A549 (cell line): ENCODE measurements at places on chromosomes 2 and 18. TPM values are rescaled to one million over a fixed set of nuclear protein-coding genes. Genes with fewer than 3 reads are reported as not detected.

DNA sequence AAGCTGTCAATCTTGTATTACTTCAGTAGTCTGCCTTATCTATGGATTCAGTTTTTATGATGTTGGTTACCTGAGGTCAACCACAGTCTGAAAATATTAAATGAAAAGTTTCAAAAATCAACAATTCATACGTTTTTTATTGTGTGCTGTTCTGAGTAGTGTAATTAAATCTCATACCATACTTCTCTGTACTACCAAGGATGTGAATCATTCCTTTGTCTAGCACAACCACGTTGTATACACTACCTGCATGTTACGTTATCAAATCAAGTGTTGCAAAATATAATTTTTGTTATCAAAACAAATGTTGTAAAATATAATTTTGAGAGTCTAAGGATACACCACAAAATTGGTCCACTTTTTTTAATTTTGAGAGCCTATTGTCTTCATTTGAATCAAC lies 590.2 kb upstream of the SETBP1 start:
- DNase-seq = no peak

DNA sequence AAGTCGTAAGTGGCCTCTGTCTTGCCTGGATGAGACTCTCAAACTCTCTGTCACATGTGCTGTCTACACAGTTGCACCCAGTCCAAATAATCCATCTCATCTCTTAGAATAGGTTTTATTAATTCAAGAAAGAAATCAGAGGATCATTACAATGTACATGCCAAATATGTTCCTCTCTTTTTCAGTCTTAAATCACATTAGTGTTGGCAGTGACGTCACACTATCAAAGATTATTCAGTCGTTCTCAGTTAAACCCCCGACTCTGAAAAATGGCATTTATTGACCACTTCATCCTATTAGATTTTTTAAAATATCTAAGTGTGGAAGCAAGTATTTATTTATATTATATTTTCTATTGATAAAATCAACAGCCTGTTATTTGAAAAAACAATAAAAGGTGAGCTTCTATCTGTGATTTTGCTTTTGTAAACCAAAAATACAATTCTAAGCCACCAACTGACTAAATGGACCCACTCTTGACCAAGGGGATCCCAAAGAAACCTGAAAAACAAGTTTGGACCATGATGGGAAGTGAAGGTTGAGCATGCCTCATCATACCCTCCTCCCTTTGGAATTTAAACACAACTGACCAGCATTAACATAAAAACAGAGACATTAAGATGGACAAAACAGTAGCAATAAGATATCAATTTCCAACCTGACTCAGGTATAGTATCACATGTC lies 1894.4 kb upstream of the LRRTM1 start:
- DNase-seq = no peak

C2orf78 gene
- not detected in 3 replicates for polyA plus RNA-seq

C2orf74 gene
- 41.8 to 44.5 TPM (median 43.6 TPM) in 3 replicates for polyA plus RNA-seq

TSPYL6 gene
- not detected in 3 replicates for polyA plus RNA-seq

GRCh38 chr2:98269274-98269673 lies 77.0 kb upstream of the CNGA3 start:
- DNase-seq = peak; percentile 44

- DNase-seq = no peak
Measured at GRCh38 chr2:234994438-234995321, 42.9 kb downstream of the SH3BP4 start.

DNA sequence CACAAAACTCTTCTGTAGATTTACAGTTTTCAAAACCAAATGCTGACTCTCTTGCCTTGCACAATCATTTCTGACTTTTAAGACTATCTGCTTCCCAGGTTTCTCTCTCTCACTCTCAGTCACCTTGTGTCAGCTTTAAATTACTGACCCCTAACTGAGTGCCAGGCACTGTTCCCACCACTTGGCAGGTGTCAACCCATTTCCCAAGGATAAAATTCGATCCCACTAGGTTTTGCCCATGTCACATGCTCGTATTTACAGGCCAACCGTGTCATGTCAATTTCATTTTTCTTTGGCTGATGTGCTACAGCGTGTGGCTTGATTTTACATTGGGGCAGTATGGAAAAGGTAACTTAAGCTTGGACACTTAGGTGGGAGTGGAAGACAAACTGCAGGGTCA lies 26.1 kb upstream of the LMAN1 start:
- DNase-seq = no peak

DNA sequence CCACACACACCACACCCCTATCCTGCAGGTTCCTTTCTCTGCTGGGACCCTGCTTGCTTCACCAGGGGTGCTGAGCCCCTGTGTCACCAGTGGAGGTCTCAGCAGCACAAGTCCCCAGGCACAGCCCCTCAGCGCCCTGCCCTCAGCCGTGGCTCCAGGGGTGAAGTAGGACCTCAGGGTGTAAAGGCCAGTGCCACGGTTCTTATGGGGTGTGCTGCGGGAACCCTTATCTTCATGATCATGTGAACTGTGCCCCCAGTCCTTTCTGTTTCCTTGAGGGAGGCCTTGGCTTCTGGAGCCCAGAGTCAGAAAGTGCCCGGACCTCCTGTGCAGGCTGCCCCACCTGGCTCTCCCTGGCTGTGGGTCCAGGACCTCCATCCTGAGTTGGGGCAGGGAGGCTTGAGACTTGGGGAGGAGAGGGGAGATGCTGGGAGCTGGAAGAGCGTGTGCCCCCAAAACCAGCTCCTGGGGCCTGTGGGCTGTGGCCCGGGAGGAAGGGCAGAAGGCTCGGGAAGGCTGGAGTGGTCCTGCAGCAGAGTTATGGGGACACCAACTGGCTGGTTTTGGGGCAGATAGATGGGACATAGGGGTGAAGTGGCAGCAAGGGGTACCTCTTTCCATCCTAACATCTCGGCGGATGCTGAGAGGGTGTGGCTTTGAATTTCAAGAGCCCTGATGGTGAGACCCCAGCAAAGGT lies 20.2 kb upstream of the KLF11 start:
- DNase-seq = no peak

- no peak for DNase-seq
Measured at GRCh38 chr2:85797263-85797660, 43.5 kb downstream of the ATOH8 start.

XDH gene
- polyA plus RNA-seq = 0.71 to 1.0 TPM (median 0.88 TPM) in 3 replicates

DNA sequence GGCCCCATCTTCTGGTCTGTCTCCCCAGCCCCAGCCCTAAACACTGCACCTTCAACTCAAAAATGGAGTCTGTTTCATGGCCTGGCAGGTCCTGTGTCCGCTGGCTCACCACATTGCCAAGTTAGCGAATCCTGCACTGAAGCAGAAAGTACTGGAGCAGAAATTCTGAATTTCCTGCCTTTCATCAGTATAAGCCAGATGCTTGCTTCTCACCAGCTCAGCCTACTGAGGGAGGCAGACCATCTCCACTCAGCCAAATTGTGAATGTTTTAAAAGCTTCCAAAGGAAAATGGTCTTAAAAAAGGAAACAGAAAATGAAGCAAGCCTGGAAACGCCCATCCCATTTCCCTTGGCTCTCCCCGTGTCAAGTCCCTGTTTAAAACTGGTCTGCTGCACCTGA lies 157.8 kb downstream of the C1D start:
- DNase-seq = no peak

DNA sequence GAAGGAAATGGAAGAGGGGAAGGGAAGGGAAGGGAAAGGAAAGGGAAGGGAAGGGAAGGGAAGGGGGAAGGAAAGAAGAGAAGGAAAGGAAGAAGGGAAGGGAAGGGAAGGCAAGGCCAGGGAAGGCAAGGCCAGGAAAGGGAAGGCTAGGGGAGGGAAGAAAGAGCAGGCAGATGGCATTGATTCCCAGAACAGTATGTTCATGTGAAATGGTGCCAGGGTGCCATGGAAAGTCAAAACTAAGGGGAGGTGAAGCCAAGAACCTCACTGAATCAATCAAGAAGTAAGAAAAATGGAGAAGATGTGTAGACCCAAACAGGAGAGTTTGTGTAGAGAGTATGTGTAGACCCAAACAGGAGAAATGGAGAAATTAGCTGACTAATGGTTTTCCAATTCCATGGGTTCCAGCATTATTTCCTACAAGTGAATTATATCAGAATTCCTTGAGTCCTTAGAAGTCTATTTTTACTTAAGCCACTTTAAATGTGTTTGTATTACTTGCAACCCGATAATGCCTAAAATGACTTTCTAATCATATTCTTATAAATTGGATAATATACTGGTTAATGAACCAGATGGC lies 367.6 kb downstream of the TXNL1 start:
- DNase-seq = no peak

DNA sequence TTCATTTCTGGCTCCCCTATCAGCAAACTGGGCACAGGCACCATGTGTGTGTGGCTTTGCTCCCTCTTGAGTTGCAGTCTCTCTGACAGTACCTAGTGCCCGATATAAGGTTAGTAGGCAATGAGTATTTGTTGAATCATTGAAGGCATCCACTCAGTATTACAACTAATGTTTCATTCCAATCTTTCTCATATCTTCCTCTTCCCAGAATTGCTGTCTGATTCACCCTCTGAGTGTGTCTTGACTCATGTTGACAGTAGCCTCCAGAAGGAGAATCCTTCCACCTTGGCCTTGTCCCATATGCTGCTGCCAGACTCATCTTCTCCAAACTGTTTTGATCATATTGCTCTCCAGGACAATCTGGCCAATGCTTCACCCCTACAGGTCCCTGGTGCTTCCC lies 202.5 kb downstream of the LRRTM1 start:
- no peak for DNase-seq

GRCh38 chr2:202720226-202720625 lies 85.5 kb downstream of the FAM117B start:
- no peak for DNase-seq

GRCh38 chr2:54176577-54176976 lies 61.2 kb downstream of the ACYP2 start:
- peak; percentile 42 for DNase-seq

DNA sequence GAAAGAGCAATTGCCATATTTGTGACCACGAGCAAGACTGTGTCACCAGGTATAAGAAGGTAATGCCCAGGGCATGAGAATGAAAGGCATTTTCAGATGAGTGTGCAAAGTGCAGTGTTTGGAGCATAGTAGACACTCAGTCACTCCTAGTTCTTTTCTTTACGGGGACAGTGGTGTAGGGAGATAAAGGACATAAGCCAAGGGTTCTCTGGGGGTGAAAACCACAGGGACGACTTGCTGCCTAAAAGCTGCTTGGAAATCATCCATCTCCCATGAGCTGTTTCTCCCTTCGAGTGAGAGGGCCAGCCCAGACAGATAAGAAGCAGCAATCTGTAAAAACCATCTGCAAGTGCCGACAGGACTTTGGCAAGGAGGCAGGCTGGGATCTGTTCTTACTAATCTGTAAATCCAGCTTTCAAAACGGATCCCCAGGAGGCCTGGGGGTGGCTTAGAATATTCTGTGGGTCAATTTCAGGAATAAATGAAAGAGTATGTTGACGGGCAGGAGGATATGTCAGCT lies 221.6 kb downstream of the LPIN1 start:
- no peak for DNase-seq

ABCG5 gene
- polyA plus RNA-seq = not detected in 3 replicates

GRCh38 chr2:72915907-72916742 lies 1.2 kb upstream of the EMX1 start:
- peak; percentile 67 for DNase-seq

DNA sequence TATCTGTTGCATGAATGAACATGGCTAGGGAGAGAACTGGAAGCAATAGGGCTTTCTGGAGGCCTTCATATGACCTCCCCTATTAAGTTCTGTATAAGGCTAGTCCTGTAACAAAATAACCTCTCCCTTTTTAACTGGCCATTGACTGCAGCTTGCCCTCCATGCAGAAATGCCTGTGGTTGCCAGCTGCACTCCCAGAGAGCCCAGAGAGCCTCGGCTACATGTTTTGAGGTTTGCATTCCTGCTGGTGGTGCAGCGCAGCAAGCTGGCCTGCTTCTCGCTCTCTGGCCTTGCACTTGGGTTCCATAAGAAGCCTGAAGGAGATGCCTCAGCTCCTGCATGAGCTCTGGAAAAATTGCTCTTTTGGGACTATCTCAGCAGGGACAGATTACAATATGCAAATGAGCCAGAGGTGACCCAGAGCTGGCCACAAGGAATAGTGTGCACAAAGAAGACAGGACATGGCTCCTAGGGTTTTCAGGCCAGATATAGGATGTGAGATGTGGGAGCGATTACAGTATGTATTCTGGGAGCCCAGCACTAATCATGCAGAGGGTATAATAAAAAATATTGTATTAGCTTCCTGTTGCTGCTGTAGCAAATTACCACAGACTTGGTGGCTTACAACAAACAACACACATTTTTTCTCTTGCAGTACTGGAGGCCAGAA lies 186.7 kb downstream of the INSIG2 start:
- no peak for DNase-seq

GRCh38 chr18:47151439-47151838 lies 1.1 kb upstream of the HDHD2 start:
- DNase-seq = no peak

MC5R gene
- polyA plus RNA-seq = not detected in 3 replicates

DNA sequence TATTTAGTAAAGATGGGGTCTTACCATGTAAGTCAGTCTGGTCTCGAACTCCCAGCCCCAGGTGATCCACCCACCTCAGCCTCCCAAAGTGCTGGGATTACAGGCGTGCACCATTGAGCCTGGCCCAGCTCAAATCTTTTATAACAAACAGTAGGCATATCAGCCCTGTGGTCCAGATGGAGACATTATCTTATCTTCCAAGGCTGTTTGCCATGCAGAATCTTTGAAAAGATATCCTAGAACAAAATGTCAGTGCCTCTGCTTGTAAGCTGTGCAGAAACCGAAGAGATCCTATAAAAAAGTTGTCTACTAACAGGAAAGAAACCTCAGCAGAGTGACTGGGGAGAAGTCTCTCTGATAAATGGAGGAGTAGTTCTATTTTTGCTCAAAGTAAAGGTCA lies 142.1 kb downstream of the PTH2R start:
- no peak for DNase-seq

- peak; percentile 50 for DNase-seq
Measured at GRCh38 chr2:236562434-236562833, 7.2 kb upstream of the ACKR3 start.

DNA sequence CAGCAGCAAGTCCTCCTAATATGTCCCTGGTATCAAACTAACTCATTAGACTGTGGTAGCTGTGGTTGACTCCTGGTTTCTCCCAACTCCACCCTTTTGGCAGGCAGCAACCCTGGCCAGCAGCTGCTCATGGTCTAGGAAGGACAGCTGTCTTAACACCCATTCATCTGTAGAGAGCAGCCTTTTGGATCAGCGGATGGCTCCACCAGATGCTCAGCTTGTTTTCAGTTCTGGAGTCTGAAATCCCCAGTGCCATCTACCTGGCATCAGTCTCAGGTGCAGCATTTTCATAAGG lies 100.5 kb downstream of the SPOPL start:
- DNase-seq = no peak

CPO gene
- 0.13 to 0.18 TPM (median 0.14 TPM) in 3 replicates for polyA plus RNA-seq

DNA sequence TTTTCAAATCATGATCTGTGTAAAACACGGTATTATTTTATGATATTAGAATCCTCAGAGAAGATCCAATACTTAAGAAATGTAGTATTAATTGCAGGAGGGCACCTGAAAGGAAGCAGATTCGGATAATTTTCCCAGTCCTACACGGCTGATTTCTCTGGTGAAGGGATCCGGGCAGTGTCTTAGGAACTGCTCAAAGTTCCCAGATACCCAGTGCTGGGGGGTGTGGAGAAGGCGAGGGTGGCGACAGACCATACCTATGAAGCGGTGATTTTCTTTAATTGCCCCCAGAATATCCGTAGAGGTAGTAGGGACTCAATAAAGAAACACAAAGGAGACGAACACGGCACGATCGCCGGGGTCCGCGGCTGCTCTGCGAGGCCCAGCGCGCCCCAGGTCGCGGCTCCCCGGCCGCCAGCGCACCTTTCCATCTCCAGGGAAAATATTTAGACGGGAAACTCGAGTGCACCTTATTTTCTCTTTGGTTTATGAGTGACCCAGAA lies 1.4 kb upstream of the SOX11 start:
- DNase-seq = no peak

VAMP5 gene
- not detected in 3 replicates for polyA plus RNA-seq

RIT2 gene
- polyA plus RNA-seq = not detected in 3 replicates
